ENCODE measurements at places on chromosomes 7 and 10. TPM values are rescaled to one million over a fixed set of nuclear protein-coding genes. Genes with fewer than 3 reads are reported as not detected.

Gene LRRD1
- total RNA-seq: 0.59 TPM

Gene SYNPO2L
- total RNA-seq: 0.13 TPM

Gene PSD
- 0.31 TPM for total RNA-seq

Gene SFMBT2
- total RNA-seq: 16.0 TPM

Gene RBP3
- total RNA-seq: not detected

Gene LIMK1
- 51.0 TPM for total RNA-seq

Gene SLC18A3
- total RNA-seq: 0.72 TPM

Gene ENTPD1
- total RNA-seq: 102 TPM

Gene SLC4A2
- 115 TPM for total RNA-seq

Gene CADPS2
- 27.8 TPM for total RNA-seq
